ENCODE measurements at places on chromosomes 7 and 10. TPM values are rescaled to one million over a fixed set of nuclear protein-coding genes. Genes with fewer than 3 reads are reported as not detected.

GRCh38 chr7:69295977-69296376 is 302.3 kb upstream of the AUTS2 start:
- DNase-seq: no peak

DNA sequence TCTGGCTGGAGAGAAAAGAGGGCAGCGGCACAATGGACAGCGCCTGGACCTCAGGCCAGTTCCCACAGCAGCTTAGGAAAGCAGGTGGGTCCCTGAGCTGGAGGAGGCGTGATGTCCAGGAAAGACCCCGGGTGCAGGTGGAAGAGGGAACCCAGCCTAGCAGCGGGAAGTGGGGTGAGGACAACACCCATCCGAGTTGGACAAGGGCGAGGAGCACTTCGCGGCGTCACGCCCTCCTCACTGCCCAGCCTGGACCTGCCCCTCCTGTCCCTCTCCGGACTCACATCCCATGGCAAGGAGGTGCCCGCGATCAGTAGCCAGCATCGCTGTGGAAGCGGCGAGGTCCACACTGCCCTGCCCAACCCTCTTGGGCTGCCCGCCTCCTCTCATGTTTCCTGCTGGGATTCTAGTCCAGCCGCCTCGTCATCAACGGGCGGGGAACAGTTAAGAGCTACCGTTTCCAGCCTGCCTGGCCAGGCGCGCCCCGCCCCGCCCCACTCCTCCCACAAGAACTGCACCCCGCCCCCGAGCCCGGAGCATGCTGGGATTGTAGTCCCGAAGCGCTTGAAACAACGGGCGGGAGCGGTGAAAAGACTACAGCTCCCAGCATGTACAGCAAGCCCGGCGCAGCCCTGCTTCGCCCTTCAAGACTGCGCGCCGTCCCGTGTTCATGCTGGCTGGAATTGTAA is 930.6 kb upstream of the ZNF722 start:
- no peak for DNase-seq

- DNase-seq: no peak
These were observed 108.9 kb downstream of the IPMK start for GRCh38 chr10:58158806-58159205.

GRCh38 chr10:11180228-11180627 is 162.6 kb downstream of the CELF2 start:
- DNase-seq: no peak

DNA sequence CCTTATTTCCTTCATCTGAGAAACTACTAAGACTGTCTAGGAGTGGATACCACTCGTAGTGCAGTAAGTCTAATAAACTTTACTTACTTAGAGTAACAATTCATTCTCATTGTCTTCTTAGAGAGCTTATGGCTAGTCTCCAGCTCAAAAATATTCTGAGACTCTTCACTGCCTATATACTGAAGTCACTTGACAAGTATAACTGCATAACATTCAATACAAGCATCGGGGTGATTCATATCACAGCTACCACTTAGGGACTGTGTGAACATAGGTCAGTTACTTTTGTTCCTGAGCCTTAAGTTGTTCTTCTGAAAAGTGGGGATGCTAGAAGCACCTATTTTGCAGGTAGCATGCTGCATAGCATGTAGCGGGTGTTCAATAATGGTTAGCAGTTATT is 111.0 kb downstream of the HTR7 start:
- DNase-seq: no peak

DNA sequence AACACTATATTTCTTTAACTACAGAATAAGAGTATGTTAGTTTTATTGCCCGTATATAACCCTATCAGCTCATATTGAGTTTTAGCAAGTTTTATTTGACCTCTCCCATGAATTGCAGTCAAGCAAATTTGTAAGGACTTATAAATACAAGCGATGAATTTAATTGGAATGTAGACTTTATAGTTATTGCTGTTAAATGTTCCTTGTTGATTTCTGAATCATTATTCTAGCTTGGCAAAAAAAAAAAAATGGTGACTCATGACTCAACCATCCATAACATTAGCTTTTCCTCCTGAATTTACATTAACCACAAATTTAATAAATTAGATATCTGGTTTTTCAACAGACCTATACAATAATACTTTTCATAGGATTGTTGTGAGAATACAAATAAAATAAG is 334.0 kb upstream of the LRRTM3 start:
- no peak for DNase-seq

UNCX gene
- not detected for total RNA-seq

All from dermis blood vessel endothelial cell (primary cell).